ENCODE measurements at places on chromosomes 11 and 22. TPM values are rescaled to one million over a fixed set of nuclear protein-coding genes. Genes with fewer than 3 reads are reported as not detected.

Gene THY1
- 6.6 TPM for total RNA-seq

Gene OR51I2
- total RNA-seq: not detected

Gene HSPB2
- 2.2 TPM for total RNA-seq

Gene TMPRSS4
- total RNA-seq: 344 TPM

Gene EHBP1L1
- 78.5 TPM for total RNA-seq

Gene SLC22A24
- total RNA-seq: not detected

Gene MS4A4A
- 12.1 TPM for total RNA-seq

GRCh38 chr11:11478687-11479086 is 125.6 kb upstream of the CSNK2A3 start:
- no peak for DNase-seq

DNA sequence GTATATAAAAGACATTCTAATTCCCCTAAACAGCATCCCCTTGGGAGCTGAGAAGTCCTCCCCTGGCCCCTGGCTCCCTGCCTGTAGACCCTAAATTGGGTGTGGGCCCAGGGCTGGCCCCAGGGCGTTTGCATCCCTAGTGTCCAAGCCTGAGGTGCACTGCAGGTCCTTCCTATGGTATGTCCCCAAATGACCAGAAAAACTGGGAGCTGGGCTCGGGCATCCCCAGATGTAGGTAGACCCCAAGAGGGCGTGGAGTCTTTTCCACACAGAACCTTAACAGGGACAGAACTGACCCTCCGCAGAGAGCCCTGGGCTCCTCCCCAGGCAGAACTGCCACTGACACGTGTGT is 782 bp upstream of the OSBPL5 start:
- no peak for DNase-seq

DNA sequence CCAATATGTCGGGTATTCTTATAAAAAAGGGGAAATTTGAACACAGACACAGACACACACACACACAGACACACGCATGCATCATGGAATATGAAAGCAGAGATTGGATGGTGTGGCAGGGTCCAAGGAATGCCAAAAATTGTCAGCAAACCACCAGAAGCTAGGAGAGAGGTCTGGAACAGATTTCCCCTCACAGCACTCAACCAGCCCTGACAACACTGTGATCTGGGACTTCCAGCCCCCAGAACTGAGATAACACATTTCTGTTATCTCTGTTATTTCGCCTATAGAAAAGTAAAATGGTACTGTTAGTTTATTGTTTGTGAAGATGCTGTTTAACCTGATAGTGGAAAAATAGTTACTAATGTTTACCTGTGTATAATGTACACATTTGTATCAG is 145.4 kb upstream of the ZBED5 start:
- no peak for DNase-seq

GRCh38 chr11:114027391-114027790 is 32.1 kb upstream of the ZBTB16 start:
- DNase-seq: no peak

- DNase-seq: no peak
These were observed 5.3 kb downstream of the CD248 start for GRCh38 chr11:66311470-66311964.

GRCh38 chr22:29208879-29209623 is 3.4 kb downstream of the EMID1 start:
- DNase-seq: no peak

DNA sequence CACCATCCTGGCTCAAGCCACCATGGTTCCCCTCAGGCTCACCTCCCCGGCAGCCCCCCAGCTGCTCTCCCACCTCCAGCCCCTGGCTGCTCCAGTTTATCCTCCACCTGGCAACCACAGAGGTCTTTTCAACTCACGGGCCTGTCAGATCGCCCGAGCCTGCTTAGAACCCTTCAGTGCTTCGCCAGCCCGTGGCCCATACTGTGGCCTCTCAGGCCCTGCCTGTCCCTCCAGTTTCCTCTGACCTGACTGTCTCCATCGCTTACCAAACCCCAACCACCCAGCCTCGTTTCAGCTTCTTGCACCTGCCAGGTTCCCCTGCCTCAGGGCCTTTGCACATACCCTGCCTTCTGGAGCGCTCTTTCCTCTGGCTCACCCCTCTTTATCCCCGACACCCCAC is 6.9 kb downstream of the KCNC1 start:
- no peak for DNase-seq

DNA sequence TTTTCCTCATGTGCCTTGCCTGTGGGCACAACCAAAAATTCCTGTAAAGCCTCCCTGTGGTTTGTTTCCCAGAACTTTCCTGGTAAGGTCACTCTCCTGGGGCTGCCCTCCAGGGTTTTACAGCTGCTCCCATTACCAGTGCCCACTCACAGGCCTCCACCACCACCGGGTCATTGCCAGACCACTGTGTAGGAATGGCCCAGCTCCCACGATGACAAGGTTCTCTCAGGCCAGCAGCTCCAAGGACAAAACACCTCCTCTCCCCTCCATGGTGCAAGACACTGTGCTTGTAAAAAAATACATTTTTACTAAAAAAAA is 96.1 kb upstream of the AKIP1 start:
- no peak for DNase-seq

GRCh38 chr22:20391222-20391621 is 2.7 kb upstream of the ZNF74 start:
- DNase-seq: no peak

- peak; percentile 90 for DNase-seq
These were observed 9.4 kb downstream of the TRIM29 start for GRCh38 chr11:120128392-120129119.

DNA sequence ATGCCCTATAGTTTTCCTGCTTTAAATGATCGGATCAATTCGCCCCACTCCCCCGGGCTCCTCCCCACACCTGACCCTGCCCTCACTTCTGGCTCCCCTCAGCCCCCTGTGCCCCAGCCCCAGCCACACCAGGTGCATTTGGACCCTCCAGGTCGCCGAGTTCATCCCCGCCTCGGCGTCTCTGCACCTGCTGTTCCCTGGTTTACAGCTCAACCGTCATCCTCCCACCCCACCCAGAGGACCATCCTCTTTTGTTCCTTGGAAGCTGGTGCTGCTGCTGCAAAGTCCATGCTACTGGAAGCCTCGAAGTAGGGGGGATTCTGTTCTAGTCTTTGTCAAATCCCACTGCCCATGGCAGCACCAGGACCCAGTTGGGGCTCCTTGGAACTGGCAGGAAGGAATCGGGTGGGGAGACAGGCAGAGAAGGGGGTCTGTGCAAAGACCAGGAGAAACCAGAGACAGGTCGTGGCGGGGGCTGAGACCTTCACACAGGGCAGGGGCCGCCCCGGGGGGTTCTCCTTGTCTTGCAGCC is 4.5 kb upstream of the MUC5B start:
- DNase-seq: peak; percentile 80

GRCh38 chr22:49258107-49259010 is 569.3 kb downstream of the BRD1 start:
- DNase-seq: no peak

DNA sequence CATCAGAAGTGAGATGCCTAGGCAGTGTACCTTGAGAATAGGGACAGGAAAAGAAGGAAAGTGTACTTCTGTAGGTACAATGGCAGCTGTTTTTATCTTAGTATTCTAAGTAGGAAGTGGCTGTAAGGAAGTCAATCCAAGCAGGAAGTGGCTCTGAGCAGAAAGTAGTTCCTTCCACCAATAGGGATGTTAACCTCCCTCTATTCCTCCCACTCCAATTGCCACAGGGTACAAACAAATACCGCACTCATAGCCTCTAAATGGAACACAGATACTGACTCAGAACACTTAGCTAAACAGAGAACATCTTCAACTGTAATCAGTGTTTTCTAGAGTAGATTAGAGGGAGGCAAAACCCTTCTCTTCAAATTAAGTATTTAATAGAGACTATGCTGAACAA is 10.6 kb downstream of the LRRC55 start:
- DNase-seq: no peak

DNA sequence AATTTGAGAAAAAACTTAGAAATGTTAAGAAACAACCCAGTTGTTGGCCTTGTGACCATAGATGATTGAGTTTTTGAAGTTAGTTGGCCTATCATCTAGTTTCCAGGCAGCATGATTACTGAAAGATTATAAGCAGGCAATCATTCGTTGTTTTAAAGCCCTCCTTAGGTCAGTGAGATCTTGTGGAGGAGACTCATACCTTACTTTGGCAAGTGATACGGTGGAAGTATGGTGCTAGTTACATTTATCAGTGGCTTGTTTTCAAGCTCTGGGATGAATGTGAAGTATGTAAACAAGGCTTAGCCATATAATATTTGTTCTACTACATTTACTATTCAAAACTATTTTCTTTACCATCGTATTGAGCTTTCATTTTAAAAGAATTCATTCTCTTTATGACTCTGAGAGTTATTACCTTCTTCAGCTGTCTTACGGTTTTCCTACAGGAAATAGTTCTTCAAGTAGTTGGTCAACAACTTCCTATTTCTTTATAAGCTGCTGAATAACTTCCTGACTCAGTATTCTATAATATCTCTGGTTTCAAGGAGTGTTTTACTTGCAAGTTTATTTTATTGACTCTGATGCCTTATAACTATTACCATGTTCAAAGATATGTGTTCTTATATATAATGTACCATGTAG is 7.3 kb downstream of the YAP1 start:
- DNase-seq: no peak

- DNase-seq: no peak
These were observed 564.5 kb downstream of the DLG2 start for GRCh38 chr11:85062659-85063058.

GRCh38 chr11:12029119-12029518 is 20.7 kb upstream of the DKK3 start:
- no peak for DNase-seq

GRCh38 chr11:46505741-46506482 is 87.9 kb downstream of the AMBRA1 start:
- no peak for DNase-seq

GRCh38 chr11:93000511-93001476 is 31.3 kb downstream of the MTNR1B start:
- no peak for DNase-seq

All from colonic mucosa (tissue), 4 donors.